NCI-H2107 (cell line): ENCODE measurements at places on chromosomes 6 and 20.

GRCh38 chr6:29919506-29920445 lies 22.6 kb upstream of the HLA-A start:
- no peak for DNase-seq

DNA sequence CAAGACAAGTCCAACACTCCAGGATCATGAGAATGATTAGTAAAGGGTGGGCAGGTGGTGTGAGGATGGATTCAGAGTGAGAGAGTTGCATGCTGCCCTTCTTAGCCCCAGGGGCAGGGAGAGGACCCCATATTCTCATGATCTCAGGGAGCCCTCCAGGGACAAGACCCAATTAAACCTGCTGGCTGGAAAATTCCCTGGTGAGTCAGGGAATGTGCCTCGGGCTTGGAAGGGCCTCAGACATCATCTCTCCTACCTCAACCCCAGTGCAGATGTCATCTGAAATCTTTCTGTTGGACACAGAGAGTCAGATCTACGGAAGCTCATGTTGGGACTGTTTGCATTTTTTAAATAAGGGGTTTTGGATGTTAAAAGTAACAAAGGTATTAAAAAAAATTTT lies 9.2 kb upstream of the SIRPD start:
- no peak for DNase-seq

- DNase-seq, result no peak
Observed at GRCh38 chr20:2446845-2447244, 23.7 kb downstream of the SNRPB start.

- no peak for DNase-seq
Observed at GRCh38 chr6:161281092-161281491, 7.2 kb upstream of the AGPAT4 start.

GRCh38 chr6:142470421-142470820 lies 168.6 kb downstream of the ADGRG6 start:
- no peak for DNase-seq

- no peak for DNase-seq
Observed at GRCh38 chr20:47773371-47773786, 11.9 kb downstream of the SULF2 start.

- DNase-seq, result no peak
Observed at GRCh38 chr6:32529697-32530430, at the start of gene HLA-DRB5. Gene HLA-DRB5, minus strand, starts transcription at chr6:32530287. Its CDS starts 63 bp downstream, at chr6:32530224.

DNA sequence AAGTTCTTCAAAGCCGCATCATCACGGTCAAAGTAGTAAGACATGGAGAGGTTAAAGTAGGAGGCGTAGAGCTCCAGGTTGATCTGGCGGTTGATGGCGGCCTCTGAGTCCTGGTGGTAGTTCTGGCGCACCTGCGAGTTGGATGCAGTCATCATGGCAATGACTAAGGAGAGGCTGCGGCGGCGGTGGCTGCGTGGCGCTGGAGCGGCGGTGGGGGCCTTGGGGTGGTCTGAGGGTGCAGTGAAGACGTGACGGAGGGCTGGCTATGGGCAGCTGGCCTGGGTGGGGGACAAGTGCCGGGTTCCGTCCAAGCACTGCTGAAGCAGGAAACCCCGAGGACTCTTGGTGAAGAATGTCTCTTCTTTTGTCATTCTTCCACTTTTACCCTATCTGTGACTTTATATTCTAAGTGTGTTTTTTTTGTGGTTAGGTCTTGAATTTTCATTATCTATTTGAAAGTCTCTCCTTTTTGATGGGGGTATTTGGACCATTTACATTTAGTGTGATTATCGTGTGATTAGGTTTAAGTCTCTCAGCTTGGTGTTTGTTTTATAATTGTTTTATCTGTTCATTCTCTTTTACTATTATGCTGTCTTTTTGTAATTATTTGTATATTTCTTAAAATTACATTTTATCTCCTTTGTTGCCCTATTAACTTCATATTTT lies 94.6 kb downstream of the TFAP2B start:
- no peak for DNase-seq

- DNase-seq, result no peak
Observed at GRCh38 chr6:96532399-96532798, 10.8 kb downstream of the UFL1 start.

GRCh38 chr6:147869201-147869600 lies 360.7 kb downstream of the SAMD5 start:
- no peak for DNase-seq

DNA sequence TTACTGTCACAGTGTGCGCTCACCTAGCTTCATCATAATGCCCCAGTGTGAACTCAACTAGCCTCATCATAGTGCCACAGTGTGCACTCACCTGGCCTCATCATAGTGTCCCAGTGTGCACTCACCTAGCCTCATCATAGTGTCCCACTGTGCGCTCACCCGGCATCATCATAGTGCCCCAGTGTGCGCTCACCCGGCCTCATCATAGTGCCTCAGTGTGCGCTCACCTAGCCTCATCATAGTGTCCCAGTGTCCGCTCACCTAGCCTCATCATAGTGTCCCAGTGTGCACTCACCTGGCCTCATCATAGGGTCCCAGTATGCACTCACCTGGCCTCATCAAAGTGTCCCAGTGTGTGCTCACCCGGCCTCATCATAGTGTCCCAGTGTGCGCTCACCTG lies 10.6 kb downstream of the TMEM242 start:
- no peak for DNase-seq

- DNase-seq, result no peak
Observed at GRCh38 chr20:45128099-45128498, 3.8 kb upstream of the WFDC12 start.

DNA sequence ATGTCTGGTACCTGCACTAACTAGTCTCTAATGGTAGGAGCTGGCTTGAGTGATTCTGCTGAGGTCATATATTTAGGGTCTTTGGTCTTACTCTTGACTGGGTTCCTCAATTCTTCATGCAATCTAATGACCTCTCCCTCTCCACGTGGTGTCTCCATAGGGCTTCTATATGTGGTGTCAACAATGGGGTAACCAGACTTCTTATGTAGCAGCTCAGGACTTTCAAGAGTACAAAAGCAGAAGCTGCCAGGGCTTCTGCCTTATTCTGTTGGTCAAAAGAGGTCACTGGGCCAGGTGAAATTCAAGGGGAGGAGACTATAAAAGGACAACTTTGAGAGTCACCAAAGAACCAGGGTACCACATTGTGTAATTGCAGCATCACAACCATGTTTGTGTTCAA lies 54.3 kb downstream of the NUS1 start:
- DNase-seq, result no peak

DNA sequence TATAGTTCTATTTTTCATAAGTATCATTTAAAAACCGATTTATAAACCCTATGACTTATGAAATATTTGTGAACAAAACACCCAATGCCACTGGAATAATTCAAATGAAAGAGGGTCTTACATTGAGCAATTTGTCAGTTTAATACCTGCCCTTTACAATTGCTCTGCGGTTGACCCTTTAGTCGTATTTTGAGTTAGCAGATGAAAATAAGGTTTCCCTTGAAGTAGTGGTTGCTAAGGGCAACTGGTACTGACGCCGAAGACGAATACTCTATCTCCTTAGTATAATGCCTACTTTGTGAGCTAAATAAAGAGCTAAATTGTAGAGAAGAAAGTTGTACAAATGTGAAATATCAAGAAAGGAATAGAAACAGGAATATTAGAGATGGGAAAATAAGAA lies 69.4 kb downstream of the KCNQ5 start:
- no peak for DNase-seq

- DNase-seq, result no peak
Observed at GRCh38 chr20:49784291-49784690, 28.3 kb upstream of the SLC9A8 start.

DNA sequence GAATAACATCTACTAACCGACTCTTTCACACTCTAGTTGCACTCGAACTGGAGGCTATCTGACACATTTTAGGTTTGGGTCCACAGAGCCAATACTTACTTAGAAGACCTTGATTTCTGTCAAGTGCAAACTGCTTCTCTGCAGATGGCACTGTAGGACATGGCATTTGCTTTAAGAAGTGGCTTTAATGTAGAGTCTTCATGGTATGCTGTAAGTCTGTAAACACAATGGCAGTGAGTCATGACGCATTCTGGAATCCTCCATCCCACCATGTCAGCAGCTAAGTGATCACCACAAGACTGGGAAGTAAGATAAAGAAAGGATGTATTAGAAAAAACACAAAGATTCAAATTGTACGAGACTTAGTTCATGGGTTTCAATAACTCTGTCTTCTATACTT lies 377.0 kb upstream of the NOX3 start:
- no peak for DNase-seq

DNA sequence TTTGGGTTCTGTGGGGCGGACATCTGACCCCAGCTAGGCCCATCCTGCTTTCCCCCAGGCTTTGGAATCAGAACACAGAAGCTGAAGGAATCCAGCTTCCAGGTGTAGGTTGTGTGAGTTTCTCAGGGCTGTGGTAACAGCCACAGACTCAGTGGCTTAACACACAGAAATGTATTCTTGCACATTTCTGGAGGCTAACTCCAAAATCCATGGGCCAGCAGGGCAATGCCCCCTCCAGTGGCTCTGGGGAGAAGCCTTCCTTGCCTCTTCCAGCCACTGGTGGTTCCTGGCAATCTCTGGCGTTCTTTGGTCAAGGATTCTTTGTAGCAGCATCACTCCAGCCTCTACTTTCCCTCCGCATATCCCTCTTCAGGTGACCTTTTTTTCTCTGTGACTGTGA lies 1.3 kb upstream of the EMILIN3 start:
- no peak for DNase-seq

GRCh38 chr6:25054469-25054868 lies 118.7 kb upstream of the RIPOR2 start:
- no peak for DNase-seq

DNA sequence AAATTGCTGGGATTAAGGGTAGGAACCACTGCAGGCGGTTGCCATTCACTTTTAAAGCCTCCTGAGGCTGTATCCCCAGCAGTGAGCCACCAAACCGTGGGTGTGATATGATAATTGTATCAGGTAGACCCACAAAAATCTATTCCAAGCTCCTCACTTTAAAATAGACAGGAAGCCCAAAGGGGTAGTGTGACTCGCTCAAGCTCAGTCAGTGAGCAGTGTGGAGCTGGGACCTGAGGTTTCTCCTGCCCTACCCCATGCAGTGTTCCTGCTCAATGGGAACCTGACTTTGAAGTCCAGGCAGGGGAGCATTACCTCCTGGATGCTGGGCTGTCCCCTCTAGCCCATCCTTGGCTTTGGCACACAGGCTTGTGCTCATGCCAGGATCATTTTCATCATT lies 14.9 kb upstream of the MAPRE1 start:
- no peak for DNase-seq

DNA sequence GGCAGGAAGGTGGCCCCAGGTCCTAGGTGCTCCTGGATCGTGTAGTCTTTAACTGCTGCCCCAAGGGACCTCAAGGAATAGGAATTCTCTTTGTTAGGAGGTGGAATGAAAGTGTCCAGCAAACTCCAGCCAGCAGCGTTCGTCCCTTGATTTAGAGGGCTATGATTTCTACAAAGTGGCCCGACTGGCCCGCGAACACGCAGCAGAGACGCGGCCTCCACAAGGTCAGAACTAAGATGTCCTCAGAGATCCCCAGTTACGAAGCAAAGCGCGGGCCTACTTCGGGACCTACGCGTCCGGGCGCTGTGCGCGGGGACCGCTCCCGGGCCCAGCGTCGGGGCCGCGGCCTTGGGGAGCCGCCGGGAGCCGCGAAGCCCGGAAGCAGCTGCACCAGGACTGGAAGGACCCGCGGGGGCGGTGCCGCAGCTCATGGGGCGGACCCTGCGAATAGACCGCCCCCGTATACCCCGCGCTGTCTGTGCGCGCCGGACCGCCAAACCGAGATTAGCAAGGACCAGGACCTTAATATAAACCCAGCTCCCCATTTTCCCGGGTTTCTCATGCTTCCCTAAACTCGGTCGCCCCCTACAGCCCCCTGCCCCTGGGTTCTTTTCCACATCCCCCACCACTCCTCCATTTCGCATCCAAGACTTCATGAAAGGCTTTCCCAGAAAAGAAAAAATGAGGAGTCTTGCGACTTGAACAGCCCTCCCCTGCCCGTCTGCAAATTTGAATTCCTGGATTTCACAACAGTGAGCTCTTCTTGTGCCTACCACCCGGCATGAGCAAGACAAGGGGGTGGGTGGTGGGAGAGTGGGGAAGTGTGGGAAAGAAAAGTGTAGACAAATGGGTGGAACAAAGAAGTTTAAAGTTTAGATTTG lies at the start of gene C6orf47:
C6orf47 (minus strand) TSS at position 398 of the 881 bp plus-strand sequence. CDS start 831 bp downstream, outside the sequence.
- DNase-seq, result peak; percentile 38

GRCh38 chr6:108114841-108115597 lies 40.5 kb upstream of the OSTM1 start:
- peak; percentile 47 for DNase-seq

- no peak for DNase-seq
Observed at GRCh38 chr20:697826-698225, 22.2 kb upstream of the SCRT2 start.

- DNase-seq, result no peak
Observed at GRCh38 chr6:79115553-79116182, 37.6 kb upstream of the PHIP start.

GRCh38 chr6:56243518-56244070 lies 3.8 kb downstream of the COL21A1 start:
- DNase-seq, result no peak

GRCh38 chr20:44536175-44536574 lies 14.3 kb upstream of the SERINC3 start:
- DNase-seq, result no peak

- no peak for DNase-seq
Observed at GRCh38 chr6:12132351-12133222, 120.5 kb downstream of the HIVEP1 start.

- DNase-seq, result no peak
Observed at GRCh38 chr6:163529605-163530004, 115.1 kb downstream of the QKI start.

- no peak for DNase-seq
Observed at GRCh38 chr6:125451750-125452149, 150.0 kb upstream of the HDDC2 start.

DNA sequence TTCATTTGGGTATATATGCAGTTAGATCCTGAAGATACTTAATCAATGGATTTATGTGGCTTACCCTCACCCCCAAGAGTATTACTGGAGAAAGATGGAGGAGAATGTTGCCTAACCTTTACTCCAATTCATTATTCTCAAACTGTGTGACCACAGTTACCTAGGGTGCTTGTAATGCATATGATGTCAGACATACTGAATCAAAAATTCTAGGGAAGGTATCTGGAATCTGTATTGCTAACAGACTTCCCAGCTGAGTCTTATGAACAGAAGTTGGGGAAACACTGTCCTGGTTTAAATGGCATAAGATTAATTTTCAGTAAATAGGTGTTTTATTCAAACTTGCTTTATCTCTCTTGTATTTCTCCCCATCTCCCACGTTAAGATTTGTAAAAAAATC lies 83.9 kb downstream of the PKIB start:
- DNase-seq, result no peak
